ENCODE measurements at places on chromosomes 4 and X. TPM values are rescaled to one million over a fixed set of nuclear protein-coding genes. Genes with fewer than 3 reads are reported as not detected.

- no peak for ATAC-seq
Observed at GRCh38 chr4:38656111-38656510, 7.9 kb upstream of the KLF3 start.

GRCh38 chrX:9678215-9678965, 87.3 kb downstream of the GPR143 start:
- ATAC-seq, result no peak

DNA sequence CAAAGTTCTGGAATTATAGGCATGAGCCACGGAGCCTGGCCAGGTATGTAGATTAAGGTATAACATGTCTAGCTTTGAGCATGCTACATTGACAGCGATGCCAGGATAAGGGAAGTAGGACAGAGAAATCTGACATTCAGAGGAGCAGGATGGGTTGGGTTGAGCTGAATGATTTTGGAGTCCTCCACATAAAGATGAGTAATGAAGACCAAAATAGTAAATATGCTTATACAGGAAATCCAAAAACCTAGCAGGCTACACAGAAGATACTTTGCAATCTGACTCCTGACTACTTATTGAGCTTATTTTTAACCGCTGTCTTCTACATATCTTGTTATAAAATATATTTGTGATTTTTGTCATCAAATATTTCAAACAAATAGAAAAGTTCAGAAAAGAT, 69.7 kb downstream of the PDGFC start:
- ATAC-seq, result no peak

DNA sequence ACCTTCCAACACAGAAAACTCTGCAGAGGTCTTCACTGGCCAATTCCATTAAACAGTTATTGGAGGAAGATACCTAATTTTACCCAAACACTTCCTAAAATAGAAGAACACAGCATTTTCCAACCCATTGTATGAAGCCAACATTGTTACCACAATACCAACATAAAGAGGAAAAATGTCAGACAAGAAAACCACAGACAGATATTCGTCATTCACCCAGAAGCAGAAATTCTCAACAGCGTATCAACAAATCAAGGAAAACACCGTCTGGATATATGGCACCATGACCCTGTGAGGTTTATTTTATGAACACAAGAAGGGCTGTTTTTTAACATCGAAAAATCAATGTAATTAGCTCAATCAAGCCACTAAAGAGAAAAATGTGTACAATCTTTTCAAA, 255.6 kb downstream of the ASMT start:
- no peak for ATAC-seq

The ZCCHC18 gene
- total RNA-seq, result 2.0 TPM
